ENCODE measurements at places on chromosomes 5 and 9.
A peak's percentile ranks its signal among the peaks of the same experiment; 100 is the strongest.

GRCh38 chr5:78758169-78758839 is 109.7 kb upstream of the LHFPL2 start:
- peak; percentile 45 for DNase-seq

DNA sequence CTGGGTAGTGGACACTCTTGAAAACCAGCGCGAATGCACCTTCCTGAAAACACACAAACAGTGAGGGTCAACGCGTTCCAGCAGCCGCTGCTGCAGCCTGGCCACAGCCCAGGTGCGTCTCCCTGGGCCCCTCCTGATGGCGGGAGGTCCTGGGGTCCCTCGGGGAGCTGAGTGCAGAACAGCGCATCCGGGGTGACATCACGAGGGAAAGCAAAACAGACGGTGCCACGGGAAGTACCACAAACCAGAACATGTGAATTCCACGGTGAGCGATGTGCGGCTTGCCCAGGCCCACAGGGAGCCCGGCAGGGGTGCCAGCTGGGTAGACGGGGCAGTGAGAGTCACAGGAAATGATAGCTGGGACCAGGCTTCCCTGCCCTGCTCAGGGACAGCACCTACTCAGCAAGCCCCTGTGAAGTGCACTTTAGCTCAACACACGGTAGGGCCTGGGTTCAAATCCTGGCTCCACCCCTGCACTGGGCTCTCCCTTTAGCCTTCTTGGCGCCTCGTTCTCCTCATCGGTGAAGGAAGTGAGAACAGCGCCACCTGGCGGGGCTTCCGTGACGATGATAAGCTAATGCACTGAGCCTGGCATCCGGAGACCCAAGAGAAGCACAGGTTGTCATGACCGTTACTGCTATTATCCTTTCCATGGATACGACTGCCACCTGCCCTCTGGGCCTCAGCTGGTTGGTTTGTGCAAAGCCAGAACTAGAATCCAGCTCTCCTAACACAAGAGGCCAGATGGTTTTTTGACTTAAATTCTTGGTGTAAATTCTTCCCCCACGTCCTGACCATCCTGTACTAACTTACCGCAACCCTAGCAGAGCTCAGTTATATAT is 24.6 kb downstream of the GFPT2 start:
- peak; percentile 68 for DNase-seq

GRCh38 chr5:24645483-24645882 is 705 bp upstream of the CDH10 start:
- no peak for DNase-seq

- no peak for DNase-seq
Observed at GRCh38 chr5:180209137-180209581, at the start of gene RASGEF1C. Gene RASGEF1C, minus strand, starts transcription at chr5:180209211. Its CDS starts 71,159 bp downstream, at chr5:180138052.

GRCh38 chr5:128965011-128965637 is at the start of gene SLC27A6:
Gene SLC27A6, plus strand, starts transcription at chr5:128965488. Its CDS starts 650 bp downstream, at chr5:128966138.
- peak; percentile 8 for DNase-seq

- no peak for DNase-seq
Observed at GRCh38 chr9:36889844-36890243, 144.2 kb downstream of the PAX5 start.

DNA sequence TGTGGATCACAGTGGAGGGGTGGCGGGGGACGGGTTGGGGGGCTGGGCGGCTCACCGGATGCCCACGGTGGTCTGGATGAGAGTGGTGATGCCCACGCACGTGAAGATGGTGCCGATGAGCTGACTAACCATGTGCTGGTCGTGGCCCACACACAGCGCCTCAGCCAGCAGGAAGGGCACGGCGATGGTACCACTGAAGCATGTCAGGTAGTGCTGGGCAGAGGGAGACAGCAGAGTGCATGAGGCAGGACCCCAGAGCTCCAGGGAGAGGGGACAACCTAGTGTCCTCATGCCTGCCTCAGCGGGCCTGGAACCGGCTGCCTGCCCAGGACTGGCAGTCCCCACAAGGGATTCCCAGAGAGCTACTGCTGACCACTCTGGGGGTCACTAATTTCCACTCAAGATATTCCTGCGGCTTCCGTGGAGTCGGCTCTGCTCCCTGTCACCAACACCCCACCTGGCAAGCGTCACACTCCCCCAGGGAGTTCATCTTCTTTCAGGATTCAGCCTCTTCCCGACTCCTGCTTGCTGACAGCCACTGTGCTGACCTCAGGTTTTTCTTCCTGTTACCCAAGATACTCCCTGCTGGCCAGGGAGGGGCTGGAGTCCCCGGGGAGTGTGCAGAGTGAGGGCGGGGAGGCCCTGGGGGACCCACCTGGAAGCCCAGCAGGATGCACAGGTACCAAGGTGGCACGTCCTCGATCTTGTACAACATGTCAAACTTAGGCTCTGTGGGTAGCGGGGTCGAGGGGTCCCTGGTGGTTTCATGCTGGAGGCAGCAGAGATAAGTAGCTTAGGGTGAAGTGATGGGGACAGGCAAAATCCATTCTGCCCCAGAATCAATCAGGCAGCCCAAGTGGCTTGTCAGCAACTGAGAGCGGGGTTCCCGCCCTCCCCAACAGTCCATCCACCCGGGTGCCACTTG is 998 bp downstream of the SLC23A1 start:
- DNase-seq, result no peak
